ENCODE measurements at places on chromosomes 2 and 18.

GRCh38 chr2:180720829-180721228, 259.6 kb upstream of the UBE2E3 start:
- no peak for DNase-seq

DNA sequence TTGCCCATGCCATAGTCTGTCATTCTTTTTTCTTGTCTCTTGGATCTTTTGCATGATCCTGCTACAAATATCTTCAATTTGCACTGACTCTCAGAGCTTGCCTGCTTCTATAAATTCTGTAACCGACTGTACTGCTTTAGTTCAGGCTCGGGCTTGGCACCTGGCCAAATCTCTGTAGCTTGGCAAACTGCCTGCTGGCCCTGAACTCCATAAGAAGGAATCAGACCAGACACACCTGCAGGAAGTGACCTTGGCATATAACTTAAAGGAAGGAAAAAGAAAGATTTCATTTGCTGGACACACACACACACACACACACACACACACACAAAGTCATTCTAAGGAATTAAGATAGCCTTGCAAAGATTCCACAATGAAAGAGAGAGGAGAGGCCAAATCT, 291.2 kb upstream of the DDX18 start:
- DNase-seq, result no peak

DNA sequence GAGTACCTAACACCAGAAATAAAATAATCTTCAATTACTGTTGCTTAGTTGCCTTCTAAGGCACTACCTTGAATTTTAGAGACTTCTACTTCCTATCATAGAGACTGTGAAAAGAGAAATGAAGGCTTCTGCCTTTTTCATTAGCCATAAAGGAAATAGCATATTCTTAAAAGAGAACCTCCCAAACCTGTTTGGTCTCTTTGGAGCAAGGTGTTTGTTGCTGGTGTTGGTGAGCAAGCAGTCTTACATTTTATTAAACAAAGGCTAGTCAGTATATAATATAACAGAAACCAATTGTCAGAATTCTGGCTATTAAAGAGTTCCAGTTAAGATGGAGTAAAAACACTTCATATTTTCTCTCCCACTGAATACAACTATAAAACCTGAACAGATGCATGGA, 116.4 kb downstream of the TAF4B start:
- DNase-seq, result no peak

GRCh38 chr2:75353131-75353530, 153.8 kb upstream of the TACR1 start:
- DNase-seq, result no peak

- DNase-seq, result peak; percentile 33
Observed at GRCh38 chr18:46623541-46623940, 33.5 kb downstream of the LOXHD1 start.

- DNase-seq, result no peak
Observed at GRCh38 chr18:75365837-75366236, 61.7 kb downstream of the SMIM21 start.

- DNase-seq, result no peak
Observed at GRCh38 chr18:77870199-77870598, 620.6 kb downstream of the GALR1 start.

DNA sequence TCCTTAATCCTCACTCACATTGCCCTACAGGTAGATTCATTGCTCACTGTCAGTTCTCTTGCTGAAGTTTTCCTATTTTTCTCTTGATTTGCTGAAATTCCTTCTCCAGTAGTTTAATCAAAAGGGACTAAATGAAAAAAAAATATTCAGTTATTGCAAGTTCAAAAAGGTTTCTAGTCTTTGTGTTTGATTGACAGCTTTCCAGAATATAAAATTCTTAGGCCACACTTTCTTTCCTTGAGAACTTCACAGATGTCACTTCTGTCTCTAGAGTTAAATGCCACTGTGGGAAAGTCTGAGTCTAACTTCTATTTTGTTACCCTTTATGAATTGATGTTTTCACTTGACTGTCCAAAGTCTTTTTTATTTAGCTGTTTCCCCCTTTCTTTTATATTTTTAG, 25.7 kb downstream of the RRM2 start:
- no peak for DNase-seq

DNA sequence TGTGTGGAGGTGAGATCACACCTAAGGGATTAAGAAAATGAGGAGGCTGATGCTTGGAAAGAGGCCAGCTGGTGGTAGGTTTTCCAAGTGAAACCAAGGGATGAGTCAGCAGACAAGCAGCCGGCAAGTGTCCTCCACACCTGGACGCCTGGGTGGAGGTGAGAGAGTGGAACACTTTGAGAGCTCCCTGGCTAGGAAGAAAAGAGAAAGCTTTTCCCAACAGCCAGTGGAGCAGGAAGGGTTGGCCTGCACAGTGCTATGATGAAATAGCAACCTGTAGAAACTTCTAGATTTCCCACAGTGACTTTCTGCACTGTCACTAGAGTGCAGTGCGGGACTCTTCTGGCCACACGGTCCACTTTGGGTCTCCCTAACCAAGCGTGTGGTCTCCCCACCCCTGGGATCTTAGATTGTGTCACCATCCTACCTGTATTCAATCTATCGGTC, 19.6 kb upstream of the IL37 start:
- DNase-seq, result no peak

DNA sequence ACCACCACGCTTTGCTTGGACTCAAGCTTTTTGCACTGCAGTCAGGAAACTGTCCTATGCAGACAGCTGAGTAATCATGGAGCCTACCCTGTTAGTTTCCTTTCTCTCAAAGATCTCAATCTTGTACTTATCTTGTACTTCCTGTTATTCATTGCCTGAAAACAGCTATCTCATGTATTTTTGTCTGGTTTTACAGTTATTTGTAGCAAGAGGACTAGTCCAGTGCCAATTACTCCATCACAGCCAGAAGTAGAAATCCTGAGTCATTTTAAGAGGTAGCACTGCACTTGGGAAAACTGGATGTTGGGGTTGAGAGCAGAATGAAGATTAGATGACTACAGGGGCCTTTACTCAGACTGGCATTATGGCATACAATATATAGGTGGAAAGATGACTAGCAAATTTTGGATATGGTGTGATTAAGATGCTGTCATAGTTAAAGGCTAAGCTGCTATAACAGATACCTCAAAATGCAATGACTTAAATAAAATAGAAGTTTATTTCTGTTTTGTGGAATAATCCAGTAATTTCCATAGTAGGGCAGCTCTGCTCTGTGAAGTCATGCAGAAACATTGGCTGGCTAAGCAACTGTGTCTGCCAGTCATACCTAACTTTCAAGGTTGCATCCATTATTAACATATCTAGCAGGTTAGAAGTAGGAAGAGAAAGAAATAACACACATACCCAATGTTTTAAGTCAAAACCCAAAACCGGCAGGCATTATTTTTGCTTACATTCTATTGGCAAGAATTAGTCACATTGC, 21.1 kb upstream of the CHMP3 start:
- DNase-seq, result no peak
